ENCODE measurements at places on chromosomes 3 and 15.

GRCh38 chr3:10322352-10322710 is 1.4 kb upstream of the SEC13 start:
- no peak for DNase-seq

DNA sequence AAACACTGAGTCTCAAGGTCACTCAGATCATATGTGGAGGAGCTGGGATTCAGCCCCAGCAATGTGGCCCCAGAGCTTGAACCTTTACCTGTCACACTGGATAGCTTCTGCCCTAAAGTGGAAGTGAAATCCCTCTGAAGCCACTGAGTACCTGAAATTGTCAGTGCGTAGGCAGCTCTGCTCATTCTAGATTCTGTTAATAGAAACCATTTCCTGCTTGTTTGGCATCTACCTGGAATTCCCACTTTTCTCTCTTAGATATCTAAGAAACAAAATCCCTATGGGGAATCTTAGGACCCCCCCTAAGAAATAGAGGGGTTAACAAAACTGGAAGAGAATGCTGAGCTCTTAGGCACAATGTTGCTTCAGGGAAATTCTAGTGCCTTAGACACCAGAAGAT is 29.8 kb downstream of the FBXL22 start:
- DNase-seq, result no peak

DNA sequence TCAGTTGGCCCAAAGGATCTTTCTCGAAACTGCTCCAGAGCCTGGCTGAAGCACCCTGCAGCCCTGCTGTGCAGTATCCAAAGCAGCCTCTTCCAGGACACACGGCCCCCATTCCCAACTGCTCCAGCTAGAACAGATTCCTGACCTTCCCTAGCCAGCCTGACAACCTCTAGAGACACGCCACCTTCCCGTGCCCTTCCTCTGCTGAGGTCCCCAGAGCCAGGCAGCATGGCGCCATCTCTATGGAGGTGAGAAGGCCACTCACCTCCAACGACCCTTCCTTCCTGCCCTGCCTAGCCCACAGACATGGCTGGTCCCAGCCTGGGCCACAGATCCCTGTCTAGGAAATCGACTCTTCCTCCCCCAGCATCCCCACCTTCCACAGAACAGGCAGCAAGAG is 3.1 kb downstream of the KIF7 start:
- no peak for DNase-seq

GRCh38 chr3:51709004-51709420 is 2.1 kb downstream of the GRM2 start:
- DNase-seq, result no peak

- no peak for DNase-seq
These were observed 20.7 kb upstream of the LPP start for GRCh38 chr3:188133219-188133618.

DNA sequence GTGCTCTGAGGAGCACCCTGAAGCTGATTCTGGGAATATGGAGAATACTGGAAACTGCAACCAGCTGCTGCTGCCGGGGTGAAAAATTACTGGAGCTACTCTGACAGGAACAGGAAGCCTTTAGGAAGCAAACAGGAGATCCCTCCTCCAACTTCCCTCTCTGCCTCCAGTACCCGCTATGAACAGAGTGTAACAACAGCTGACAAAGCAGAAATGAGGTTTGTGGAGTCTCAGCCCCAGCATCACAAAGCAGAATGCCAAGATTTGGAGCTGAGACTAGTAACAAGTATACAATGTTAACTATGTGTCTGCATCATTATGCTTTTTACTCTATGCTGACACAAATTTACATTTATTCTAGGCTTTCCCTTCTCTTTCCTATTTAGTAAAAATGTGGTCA is 22.7 kb upstream of the PIAS1 start:
- no peak for DNase-seq

GRCh38 chr3:153293265-153293664 is 131.2 kb downstream of the RAP2B start:
- DNase-seq, result no peak

GRCh38 chr3:136166507-136166906 is 29.6 kb downstream of the MSL2 start:
- no peak for DNase-seq

- no peak for DNase-seq
These were observed 98.1 kb upstream of the SNRPN start for GRCh38 chr15:24856397-24857390.

DNA sequence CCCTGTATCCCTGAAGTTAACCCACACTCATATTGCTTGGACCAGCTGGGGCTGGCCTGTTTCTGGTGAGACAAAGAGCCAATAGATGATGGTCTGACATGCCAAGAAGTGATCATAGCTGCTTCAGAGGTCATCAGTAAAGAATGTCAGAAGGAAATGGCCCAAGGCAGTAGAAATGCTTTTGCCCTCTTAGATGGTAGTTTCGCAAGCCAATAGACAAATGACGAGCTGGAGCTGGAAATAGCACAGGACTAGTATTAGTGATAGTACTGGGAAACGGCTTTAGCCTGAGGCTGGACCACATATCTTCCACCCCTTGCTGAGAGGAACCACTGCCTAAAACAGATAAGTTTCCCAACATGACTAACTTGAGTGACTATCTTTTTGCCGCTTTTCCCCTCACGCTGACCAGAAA is 176.1 kb upstream of the THBS1 start:
- no peak for DNase-seq

GRCh38 chr3:156985711-156986110 is 159.6 kb downstream of the LEKR1 start:
- no peak for DNase-seq

- no peak for DNase-seq
These were observed 418.1 kb downstream of the EPHA6 start for GRCh38 chr3:97232393-97233034.

DNA sequence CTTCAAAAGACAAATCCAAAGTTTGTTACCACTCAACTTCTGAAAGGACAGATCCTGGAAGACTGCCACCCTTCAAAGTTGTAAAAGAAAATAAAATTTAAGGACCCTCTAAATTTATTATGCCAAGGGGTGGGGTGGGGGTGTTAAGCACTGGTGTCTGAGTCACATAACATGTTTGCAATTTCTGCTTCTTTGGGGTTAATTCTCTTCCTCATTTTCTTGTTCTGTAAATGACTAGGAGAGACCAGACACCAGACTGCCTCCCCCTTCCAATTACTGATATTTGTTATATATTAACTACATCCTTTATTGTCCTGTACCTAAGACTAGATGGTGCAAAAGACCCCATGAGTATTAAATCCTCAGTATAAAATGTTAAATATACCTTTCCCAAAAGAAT is 242.8 kb downstream of the ZNF385D start:
- no peak for DNase-seq

DNA sequence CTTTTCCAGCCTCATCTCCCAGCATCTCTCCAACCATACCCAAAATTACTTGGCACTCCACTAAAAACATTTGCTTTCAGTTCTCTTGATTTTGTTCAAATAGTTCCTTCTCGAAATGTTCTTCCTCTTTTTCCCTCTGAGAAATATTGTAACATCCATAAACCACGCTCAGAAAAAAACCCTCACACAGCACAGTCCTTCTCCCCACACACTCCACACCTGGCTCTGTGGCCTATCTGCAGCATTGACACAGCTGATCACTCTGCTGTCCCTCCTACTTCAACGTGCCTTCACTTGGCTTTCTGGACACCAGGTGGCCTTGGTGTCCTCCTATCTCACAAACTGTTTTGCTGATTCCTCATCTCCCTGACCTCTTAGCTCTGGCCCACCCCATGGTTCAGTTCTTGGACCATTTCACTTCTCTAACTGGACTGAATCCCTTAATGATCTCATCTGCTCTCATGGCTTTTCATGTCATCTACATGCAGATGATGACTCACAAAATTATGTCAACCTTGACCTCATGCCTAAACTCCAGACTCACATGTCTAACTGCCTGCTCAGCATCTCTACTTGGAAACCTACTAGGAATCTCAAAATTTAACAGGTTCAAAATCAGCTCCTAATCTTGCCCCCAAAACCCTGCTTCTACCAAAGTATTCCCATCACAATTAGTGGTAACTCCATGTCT is 93.3 kb downstream of the TRIM42 start:
- DNase-seq, result no peak

DNA sequence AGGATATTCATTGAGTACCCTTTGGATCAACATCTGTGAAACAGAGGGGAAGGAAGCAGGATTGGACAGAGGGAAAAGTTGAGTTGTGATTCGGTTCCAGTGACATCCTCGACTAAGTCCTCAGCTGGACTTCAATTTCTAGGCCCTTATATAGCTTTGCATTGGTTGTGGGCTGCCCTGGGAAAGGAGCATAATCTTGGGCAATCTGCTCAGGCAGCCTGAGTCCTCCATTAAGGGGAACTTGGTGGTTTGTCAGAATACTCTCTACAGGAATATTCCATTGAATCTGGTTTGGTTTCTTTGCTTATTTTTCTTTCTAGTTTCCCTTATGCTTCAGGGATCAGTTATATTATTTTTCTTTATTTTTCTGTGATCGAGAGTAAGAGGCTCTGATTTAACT is 94.1 kb downstream of the TCF12 start:
- DNase-seq, result no peak

DNA sequence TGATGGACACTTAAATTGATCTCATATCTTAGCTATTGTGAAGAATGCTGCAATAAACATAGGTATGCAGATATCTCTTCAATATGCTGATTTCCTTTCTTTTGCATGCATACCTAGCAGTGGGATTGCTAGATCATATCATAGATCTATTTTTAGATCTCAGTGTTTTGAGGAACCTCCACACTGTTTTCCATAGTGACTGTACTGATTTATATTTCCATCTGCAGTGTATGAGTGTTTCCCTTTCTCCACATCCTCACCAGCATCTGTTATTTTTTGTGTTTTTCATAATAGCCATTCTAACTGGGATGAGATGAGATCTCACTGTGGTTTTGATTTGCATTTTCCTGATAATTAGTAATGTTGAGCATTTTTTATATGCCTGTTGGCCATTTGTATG is 17.1 kb upstream of the RASA2 start:
- no peak for DNase-seq

DNA sequence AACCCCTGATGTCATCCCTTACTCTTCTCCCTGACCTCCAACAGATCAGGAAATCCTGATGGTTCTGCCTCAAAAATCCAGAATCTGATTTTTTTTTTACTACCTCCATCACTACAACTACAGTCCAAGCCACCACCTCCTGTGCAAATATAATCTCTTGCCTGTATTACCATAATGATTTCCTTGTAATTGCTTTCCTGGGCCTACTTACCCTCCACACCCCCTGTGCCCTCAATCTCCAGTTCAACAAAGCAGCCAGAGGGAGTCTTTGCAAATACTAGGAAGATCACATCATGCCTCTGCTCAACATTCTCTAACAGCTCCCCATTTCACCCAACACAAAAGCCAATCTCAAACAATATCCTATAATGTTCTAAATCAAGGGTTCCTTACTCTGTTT is 159.9 kb downstream of the FMN1 start:
- no peak for DNase-seq

DNA sequence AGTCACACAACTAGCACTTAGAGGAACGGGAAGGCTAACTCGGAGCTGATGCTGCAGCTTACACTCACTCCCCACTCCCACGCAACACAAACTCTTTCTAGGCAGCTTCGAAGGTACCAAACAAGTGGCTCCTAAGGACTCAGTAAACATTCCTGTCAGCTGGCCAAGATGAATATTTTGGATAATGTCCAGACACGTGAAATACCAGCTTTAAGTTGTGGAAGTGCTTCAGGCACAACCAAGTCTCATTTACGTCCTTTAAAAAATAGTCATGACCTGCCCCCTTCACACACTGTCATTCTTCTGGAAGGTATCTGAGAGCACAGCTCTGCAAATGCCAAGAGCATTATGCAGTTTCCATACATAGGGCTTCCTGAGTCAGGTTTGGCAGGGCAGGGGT is 1005.9 kb upstream of the CFAP20DC start:
- no peak for DNase-seq

GRCh38 chr15:38674448-38674847 is 109.8 kb upstream of the RASGRP1 start:
- DNase-seq, result no peak

- DNase-seq, result no peak
These were observed 14.1 kb upstream of the SCAANT1 start for GRCh38 chr3:63926309-63926708.

DNA sequence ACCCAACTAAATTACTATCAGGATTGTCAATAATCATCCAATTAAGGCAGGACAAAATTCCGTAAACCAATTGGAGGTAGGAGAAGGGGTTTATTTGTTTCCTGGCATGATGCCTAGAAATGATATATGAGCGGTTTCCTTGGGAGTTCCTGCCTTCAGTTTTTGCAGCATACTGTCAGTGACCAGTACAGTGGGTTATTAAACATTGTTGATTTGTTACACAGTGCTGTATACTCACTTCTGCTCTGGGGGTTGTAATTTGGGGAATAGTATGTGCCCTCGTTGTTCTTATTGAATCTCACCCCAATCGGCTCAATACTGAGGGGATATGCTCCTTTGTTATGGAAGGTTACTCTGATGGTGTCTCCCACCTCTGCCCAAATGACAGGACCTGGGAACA is 22.2 kb downstream of the CP start:
- DNase-seq, result no peak
